Hypothalamus (tissue), 51 donors: ENCODE measurements at places on chromosomes 7 and 10.

- DNase-seq: no peak
These were observed 3.0 kb downstream of the SLC12A9 start for GRCh38 chr7:100855515-100855914.

DNA sequence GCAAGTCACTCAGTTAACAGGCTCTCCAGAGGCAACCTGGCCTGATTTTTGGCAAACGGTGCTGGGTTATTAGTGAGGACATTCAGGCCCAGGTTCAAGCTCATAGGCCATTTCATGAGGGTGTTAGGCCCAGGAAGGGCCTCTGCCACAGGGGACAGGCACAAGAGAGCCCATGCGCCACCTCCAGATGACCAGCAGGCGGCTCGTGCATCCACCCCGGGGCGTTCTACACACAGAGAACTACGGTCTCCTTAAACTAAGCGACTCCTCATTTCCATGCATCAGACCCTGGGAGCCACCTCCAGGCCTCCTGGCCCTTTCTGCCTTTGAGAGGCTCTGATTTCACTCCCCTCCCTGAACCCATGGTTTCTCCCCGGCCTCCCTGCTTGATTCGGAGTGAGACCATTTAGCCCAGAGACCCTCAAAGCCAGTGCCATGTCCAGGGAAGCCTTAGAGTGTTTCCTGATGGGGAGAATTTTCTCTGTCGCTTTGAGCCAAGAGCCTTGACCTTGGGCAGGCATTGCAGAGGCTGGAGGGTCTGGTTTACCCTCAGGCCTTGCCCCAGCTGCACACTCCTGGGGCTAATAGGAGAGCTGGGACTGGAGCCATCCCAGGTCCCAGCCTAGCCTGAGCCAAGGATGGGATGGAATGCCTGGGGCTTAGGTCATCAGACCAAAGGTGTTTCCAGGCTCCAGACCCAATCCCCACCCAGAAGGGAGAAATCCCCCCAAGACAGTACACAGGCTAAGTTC is 188.0 kb downstream of the GRID1 start:
- no peak for DNase-seq

DNA sequence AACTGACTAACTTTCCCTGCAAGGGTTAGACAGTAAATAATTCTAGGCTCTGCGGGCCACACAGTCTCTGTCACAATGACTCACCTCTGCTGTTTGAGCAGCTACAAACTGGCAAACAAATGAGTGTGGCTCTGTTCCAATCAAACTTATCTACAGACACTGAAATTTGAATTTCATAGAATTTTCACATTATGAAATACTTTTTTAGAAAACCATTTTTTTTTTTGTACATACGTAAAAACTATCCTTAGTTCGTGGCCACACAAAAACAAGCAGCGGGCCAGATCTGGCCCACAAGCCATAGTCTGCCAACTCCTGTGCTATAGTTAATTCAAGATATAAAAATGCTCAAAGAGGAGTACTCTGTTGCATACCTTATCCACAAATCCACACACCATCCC is 32.6 kb downstream of the PIP4K2A start:
- DNase-seq: no peak

GRCh38 chr7:36214608-36215456 is 61.8 kb downstream of the EEPD1 start:
- no peak for DNase-seq

DNA sequence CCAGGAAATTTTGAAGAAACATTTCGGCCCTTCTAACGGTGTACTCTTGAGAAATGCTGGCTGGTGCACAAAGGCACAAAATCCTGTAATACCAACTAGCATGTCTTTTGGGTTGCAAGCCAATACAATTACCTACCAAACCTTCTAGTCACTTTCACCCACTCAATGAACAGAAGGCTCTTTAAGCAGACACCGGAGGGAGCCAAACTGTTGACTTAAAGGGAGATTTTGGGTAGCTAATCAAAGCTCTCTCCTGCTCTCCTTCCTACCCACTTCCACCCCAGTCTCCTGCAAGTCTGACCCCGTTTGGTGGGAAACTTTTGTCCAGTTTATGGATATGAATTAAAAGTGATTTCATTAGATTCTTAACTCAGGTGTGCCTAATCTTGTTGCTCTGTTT is 24.0 kb downstream of the GRM3 start:
- DNase-seq: no peak

DNA sequence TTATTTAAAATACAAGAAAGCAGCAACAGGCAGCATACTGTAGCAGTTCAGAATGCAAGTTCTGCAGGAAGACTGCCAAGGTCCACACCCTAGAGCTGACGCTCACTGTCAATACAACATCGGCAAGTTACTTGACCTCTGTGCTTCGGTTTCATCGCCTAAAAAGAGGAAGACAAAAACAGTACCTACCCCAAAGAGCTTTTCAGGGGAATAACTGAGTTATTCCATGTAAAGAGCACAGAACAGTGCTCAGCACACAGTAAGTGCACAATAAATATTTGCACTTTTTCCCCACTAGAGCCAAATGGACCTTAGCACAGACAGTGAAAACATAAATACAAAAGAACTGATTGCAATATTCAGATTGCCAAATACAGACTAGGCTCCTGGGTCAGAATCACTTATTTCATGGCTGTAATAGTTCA is 88.6 kb downstream of the USP6NL start:
- DNase-seq: no peak

DNA sequence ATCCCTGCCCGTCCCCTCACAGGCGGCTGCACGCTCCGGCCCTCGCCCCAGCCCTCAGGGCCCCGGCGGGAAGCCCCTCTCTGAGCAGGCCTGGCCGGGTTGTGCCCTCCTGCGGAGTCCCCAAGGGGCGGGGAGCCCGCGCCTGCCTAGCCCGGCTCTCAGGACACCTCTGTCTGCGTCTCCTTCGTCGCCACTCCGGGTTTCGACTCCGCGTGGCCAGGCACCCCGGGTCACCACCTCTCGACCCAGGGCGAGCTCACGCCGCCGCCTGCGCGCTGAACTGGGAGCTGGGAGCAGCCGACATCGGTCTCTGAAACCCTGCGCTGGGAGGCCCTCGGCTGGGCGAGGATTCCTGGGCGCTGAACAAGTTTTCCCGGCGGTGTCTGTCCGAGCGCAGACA is 6.2 kb upstream of the OGDHL start:
- no peak for DNase-seq

DNA sequence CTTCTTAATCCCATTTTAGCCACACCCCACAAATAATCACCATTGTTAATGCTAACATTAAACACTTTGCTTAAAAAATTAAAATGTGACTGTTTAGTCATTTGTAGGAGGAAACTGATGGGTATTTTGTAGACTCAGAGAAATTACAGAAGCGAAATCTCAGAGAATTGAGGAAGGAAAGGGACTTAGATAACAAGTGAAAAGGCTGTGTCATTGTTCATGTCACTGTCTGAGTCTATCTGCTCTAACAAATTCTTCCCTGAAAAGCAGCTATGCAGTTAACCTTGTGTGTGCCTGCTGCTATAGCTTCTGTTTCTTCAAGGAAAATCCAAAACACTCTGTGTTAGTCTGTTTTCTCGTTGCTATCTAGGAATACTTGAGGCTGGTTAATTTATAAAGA is 40.9 kb upstream of the PLXDC2 start:
- no peak for DNase-seq
